ENCODE measurements at places on chromosomes 12 and 14.
A peak's percentile ranks its signal among the peaks of the same experiment; 100 is the strongest.

DNA sequence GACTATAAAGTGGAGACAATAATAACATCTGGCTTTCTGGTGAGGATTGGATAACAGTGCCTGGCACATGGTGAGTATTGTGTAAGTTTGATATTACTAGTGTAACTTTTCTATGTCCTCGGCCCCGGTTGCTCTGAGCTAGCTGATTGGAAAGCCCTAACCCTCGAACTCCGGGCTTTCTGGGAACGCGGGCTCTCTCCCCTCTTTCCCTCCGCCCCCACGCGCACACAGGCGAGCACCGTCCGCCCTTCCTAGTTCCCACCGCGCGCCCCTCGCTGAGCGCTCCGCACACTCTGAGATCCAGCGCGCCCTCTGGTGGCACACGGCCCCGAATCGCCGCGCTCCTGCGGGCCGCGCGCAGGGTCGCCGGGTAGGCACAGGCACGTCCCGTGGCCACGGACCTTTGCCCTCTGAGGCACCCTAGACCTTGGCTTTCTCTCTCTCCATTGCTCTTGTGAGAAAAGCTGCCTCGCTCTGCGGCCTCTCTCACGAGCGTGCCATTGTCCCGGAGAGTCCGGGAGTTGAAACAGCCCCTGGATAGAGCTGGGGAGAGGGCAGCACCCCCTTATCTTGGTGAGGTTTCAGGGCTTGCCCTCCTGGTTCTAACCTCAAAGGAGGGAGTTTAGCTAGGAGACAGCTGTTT, 23.2 kb upstream of the ESRRB start:
- DNase-seq = peak; percentile 55

DNA sequence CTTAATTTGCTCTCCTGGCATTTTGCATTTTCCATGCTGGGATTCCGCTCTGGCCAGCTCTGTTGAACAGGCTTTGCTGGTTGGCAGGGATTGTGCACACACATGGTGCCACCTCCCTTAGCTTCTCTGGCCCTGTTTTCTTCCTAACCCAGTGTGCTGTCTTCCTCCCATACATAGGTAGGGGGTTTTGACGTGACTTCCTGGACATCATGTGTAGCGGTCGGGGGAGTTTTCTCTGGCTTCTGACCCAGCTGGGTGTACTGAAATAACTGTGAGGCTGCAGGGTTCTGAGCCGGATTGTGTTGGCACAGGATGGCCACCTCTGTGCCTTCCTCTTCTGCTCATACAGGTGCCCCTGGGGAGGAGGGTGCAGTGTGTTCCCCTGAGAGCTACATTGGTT, 25.7 kb downstream of the C14orf132 start:
- no peak for DNase-seq

GRCh38 chr12:118103601-118104382, at the start of gene VSIG10:
Gene VSIG10, minus strand, starts transcription at chr12:118104011. Its CDS starts 340 bp downstream, at chr12:118103671.
- DNase-seq = peak; percentile 15

- DNase-seq = no peak
Observed at GRCh38 chr12:645563-646071, 17.6 kb downstream of the NINJ2 start.

- no peak for DNase-seq
Observed at GRCh38 chr12:47272412-47273190, 192.8 kb upstream of the AMIGO2 start.

GRCh38 chr14:91732859-91733477, 1.1 kb upstream of the CATSPERB start:
- no peak for DNase-seq

DNA sequence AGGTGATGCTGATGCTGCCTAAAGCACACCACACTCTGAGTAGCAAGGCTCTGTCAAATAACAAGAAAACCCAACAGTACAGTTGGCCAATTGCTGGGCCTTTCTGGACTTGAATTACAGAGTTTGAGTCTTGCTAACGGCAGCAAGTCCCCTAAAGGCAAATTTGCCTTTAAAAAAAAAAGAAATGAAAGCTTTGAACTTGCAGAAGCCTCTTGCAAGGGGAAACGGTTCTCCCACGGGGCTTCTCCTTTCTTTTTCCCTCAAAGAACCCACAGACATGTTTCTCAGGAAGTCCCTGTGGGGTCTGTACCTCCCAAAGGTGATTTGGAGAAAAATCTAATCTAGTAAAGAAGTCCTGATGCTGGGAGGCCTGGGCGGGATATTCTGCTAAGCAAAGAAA, 191.3 kb upstream of the MYL2 start:
- DNase-seq = no peak

- DNase-seq = no peak
Observed at GRCh38 chr12:31783996-31784645, 55.3 kb upstream of the AMN1 start.

- DNase-seq = no peak
Observed at GRCh38 chr12:129696926-129697325, 206.9 kb downstream of the TMEM132D start.

- DNase-seq = no peak
Observed at GRCh38 chr12:104669851-104670337, 213.1 kb downstream of the CHST11 start.

DNA sequence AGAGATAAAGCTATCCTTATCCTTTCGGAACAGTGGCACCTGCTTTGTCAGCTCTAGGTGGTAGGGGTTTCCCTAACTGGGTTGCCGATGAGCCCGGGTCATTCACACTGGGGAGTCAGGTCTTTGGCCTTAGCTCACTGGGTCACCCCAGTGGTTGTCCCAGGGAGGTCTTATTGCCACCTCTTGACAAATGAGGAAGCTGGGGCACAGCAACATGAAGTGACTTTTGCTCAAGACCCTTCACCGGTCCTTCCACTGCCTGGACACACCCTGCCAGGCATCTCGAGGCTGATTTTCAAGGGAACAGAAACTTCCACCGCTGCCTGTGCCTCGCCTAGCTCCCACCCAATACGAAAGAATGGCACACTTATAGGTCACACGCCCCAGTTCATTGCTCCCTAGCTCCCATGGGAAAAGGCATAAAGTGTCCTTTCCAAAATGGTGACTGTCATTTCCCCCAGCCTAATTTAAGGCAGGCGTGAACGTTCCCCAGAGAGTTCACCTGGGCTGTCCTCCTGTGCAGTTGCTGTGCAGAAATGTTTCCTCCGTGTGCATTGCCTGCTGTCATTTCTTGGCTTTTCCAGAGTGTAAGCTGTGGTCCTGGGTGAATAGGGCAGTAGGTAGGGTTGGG, 156.1 kb upstream of the CCND2 start:
- no peak for DNase-seq

DNA sequence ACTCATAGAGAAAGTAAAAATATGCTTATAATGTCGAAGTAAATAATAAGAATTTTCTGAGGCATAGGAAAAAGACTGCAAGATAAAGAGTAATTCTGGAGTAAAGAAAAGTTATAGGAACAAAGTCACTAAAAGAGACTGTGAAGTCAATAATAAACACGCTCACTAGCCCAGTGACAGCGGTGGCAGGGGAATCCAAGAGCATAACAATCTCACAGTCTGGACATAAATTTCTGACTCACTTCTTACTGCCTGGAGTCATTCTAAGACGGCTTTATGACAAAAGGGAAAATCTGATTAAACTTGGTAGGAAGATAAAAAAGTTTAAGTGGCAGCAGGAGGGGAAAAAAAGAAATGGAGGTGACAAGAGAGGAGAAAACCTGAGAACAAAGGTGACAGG, 56.4 kb upstream of the GRIP1 start:
- peak; percentile 3 for DNase-seq

DNA sequence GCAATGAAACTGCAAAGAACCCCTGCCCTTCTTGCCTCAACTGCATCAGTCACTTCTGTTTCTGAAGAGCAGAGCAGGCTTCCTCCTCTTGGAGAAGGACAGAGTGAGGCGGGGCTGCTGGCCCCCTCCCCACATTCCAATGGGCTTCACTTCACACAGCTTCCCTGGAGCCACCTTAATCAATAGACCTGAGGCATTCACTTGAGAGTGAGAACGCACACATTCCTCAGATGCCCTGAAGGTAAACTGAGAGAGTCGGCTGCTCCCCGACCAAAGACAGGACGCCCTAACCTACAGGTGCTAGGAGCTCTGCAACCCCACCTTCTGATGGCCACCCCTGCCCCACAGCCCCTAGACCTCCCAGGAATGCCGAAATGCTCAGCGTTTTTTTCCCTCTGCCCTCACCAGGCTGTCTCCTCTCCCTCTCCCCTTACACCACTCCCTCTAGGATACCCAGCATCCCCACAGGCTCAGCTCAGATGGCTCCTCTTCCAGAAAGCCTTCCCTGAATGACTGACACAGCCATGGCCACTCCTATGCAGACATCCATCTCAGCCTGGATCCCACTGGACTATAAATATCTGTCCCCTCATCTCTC, 31.1 kb downstream of the SYNE3 start:
- no peak for DNase-seq

DNA sequence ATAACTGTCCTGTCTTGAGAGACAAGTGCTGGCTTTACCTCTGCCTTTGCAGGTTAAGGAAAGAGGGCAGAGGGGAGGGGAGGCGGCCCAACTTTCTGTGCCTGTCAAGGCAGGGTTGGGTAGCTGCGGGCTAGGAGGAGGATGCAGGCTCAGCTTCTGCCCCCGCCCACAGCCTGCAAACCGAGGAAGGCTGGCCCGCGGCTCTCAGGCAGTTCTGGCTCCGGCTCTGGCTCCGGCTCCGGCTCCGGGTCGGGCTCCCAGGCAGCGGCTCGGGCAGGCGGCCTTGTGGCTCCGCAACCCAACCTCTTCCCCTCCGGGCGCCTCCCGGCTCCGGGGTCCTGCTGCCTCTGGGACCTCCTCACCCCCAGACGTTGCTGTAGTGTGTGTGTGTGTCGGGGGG, 92.9 kb downstream of the TMEM30B start:
- DNase-seq = no peak

DNA sequence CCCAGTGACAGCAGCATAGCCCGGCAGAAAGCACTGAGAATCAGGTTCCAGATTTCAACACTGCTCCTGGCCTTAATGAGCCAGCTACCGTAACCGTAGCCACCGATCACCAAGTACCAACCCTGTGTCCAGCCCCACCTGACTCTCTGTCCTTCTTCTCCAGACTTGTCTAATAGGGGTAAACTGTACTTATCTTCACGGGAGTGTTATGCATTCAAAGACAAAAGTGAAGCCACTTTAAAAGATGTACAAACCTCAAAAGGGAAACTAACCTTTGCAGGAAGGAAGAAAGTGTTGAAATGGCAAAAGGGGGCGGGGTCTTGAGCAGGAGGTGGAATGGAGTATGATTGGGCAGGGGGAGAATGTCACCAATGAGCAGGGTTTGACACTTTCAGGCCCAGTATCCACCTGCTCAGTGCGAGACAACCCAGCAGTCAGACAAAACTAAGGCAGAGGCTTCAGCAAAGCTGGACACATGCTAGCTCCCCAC, 226.1 kb downstream of the CHST11 start:
- DNase-seq = peak; percentile 54

DNA sequence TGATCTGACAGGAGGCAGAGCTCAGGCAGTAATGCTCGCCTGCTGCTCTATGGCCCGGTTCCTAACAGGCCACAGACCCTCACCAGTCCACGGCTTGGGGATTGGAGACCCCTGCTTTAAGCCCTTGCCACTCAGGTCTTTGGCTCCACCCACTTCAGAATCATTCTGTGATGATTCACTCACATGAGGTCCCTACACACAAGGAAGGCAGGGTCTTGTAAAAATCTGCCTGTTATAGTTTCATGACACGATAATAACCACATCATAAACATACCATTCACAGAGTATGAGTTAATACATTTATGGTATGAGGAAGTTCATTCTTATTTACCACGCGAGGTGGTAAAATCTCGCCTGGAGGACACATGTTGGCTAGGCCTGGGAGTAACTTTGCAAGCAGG, 29.0 kb upstream of the MAX start:
- DNase-seq = no peak

DNA sequence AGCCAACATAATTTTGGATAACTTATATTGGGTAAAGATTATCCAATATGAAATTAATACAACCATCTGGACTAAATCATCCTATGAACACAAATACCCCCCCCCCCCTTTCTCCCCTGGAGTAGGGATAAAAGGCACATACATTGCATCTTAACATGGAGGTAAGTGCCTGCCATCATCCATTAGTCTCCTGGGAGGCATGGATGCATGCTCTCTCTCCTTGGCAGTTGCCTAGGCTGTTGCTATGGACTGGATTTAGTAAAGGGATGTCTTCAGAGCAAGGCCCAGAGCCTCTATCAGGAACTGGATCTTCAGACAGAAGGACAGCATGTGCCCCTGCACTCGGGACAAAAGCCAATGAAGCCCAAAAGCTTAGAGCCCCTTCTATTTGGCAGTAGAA, 40.6 kb downstream of the SMOC1 start:
- DNase-seq = no peak

DNA sequence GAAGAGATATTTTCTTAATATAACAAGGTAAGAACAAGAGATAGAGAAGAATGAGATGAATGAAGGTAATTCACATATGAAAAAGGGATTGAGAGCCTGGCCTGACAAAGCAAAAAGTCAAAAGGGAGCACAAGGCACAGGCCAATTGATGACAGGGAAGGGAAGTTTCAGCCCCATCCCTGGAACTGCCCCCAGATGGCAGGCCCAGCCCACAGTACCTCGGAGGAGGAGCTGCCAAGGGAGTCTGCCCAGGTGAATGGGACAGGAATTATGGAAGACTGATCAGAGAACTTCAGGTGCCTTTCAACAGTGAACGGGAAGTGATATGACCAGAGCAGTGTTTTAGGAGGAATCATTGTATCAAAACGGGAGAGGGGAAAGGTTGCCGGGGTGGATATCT, 15.7 kb downstream of the SNRPF start:
- DNase-seq = no peak

- DNase-seq = no peak
Observed at GRCh38 chr12:45591635-45592034, 137.9 kb upstream of the ARID2 start.

DNA sequence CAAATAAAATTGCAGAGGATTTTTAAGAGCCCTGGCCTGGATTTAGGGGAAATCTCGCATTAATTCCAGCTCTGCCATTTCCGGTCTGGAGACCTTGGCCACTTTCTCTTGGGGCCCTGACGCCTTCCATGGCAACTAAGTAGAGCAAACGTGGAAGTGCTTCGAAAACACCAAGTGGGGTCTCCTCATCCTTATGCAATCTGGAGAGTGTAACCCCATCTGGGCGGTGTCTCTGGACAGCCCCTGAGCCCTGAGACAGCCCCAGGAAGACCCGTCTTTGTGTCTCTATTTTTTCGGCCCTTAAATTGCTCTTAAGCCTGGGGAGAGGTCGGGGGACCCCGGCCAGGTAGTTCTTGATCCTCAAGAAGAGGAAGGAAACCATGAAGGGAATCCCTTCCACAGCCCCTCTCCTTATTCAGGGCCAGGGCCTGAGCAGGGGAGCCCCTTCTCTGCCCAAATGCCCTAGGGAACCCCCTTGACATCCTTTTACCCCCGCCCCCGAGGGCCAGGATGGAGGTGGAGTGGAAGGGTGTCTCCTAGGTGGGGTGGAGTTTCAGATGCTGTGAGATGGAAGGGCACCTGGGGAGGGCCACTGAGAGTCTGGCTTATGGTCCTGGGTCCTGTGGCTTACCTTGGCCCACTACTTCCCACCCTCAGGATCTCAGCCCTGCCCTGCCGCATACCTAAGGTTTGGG, 17.6 kb upstream of the NR4A1 start:
- no peak for DNase-seq
